ENCODE measurements at places on chromosomes 1 and 21.

GRCh38 chr1:218281285-218281684 is 3.8 kb upstream of the RRP15 start:
- DNase-seq: no peak

DNA sequence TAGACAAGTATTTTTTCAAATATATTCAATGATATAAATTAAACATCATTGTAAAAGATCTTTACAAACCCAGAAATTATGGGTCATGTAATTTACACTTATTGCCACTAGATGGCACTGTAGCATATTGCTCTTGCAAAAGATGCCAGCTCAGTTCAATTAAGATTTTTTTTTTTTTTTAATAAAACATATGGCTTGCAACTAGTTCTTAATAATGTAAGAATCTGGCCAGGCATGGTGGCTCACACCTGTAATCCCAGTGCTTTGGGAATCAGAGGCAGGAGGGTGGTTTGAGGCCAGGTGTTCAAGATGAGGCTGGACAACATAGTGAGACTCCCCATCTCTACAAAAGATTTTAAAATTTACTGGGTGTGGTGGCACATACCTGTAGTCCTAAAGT is 49.4 kb upstream of the DESI2 start:
- DNase-seq: peak; percentile 32

DNA sequence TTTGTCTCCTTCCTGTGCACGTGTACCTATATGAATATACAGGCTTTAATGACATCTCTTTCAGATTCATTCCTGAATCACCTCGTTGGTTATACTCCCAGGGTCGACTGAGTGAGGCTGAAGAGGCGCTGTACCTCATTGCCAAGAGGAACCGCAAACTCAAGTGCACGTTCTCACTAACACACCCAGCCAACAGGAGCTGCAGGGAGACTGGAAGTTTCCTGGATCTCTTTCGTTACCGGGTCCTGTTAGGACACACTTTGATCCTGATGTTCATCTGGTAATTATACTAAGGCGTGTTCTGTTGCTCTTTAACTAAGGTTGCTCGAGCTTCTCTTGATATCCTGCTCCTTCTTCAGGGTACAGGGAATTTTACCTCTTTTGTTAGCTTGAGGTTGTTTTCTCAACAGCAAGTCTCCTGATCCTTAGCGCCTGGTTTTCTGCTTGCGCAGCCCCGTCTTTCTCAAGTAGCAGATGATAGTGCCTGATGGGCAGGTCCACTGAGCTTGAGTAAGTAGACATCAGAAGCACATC is 55.1 kb downstream of the SLC22A15 start:
- no peak for DNase-seq

- DNase-seq: peak; percentile 73
Measured at GRCh38 chr1:110203021-110203661, 7.0 kb upstream of the KCNC4 start.

DNA sequence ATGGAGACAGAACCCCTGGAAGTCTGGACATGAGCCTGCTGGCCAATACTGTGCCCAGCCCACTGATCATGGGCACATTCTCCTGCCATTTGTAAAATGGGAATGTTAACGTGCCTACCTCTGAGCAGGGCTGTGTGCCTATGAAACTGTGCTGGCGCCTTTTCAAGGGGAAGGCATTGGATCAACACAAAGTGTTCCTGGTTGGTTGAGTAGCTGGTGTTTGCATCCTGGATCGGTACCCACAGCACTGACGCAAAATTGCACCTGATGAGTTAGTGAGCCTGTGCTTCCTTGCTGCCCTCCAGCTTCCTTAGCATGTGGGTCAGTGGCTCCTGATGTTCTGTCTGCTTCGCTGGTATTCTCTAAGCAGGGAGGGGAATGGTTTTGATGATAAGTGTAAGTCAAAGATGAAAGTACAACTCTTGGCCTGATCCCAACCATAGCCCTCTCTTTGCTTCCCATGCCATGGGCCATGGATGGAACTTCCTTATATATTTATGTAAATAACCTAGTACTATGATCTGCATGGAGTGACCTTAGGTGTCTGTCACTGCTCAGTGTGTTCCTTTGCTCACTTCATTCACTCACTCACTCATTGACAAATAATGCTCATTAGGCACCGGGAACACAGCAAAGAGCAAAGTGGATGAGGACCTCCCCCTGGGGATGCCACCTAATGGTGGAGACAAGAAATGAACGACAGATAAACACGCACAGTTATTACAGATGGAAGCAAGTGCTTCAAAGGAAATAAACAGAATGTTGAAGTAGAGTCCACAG is 22.7 kb downstream of the MAB21L3 start:
- no peak for DNase-seq

- no peak for DNase-seq
Measured at GRCh38 chr1:10155087-10155712, 55.2 kb upstream of the KIF1B start.

- no peak for DNase-seq
Measured at GRCh38 chr1:199182186-199182843, 543.5 kb downstream of the PTPRC start.

- DNase-seq: no peak
Measured at GRCh38 chr1:22531251-22531650, 32.0 kb upstream of the EPHA8 start.

DNA sequence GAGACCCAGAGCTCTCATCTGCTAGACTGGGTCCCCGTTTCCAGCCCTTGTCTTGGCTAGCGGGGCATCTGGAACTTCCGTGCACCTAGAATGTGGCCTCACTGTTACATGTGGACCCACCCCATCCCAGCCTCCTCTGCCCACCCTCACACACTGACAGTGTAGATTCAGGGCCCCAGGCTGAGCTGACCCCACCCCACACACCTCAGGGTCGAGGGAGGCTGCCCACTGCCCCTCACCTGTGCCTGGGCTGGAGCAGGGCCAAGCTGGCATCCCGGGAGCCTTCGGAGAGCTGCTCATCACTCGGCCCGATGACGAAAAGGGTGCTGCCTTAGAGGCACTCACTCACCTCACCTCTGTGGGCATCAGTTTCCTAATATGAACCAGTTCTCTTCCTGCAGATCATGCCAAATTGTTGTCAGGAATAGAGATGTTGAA is 11.1 kb downstream of the ACOT11 start:
- peak; percentile 3 for DNase-seq

DNA sequence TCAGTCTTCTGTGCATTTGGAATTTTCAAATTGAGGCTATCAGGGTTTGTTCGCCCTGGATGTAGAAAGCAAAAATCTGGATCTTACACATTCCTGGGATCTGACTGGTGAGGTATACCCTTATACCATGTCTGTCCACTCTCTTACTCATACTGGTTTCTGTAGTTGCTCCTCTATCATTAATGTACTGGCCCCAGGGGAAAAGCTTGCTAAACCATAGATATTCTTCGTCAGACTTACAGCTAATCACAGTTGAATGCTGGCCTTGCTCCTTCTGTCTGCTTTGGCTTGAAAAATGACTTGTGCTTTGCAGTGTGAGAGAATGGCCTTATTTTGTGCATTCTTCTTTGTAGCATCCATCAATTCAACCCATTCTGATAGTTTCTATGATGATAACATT is 30.5 kb downstream of the TBCE start:
- DNase-seq: peak; percentile 87

- DNase-seq: no peak
Measured at GRCh38 chr1:74512170-74512915, at the start of gene LRRC53. TSS of gene LRRC53 (minus strand) at chr1:74512611. CDS start at chr1:74483349, 29,262 bp downstream.

- DNase-seq: no peak
Measured at GRCh38 chr1:206575894-206576737, 36.1 kb downstream of the EIF2D start.

GRCh38 chr21:45089964-45090363 is 15.6 kb downstream of the ADARB1 start:
- DNase-seq: no peak

- no peak for DNase-seq
Measured at GRCh38 chr1:227120826-227121225, 180.7 kb downstream of the COQ8A start.

- DNase-seq: peak; percentile 58
Measured at GRCh38 chr1:32068957-32069588, 3.7 kb upstream of the TMEM39B start.

- no peak for DNase-seq
Measured at GRCh38 chr1:110672753-110673108, 2.0 kb downstream of the KCNA3 start.

GRCh38 chr1:156496211-156496761 is 4.3 kb downstream of the MEF2D start:
- no peak for DNase-seq

DNA sequence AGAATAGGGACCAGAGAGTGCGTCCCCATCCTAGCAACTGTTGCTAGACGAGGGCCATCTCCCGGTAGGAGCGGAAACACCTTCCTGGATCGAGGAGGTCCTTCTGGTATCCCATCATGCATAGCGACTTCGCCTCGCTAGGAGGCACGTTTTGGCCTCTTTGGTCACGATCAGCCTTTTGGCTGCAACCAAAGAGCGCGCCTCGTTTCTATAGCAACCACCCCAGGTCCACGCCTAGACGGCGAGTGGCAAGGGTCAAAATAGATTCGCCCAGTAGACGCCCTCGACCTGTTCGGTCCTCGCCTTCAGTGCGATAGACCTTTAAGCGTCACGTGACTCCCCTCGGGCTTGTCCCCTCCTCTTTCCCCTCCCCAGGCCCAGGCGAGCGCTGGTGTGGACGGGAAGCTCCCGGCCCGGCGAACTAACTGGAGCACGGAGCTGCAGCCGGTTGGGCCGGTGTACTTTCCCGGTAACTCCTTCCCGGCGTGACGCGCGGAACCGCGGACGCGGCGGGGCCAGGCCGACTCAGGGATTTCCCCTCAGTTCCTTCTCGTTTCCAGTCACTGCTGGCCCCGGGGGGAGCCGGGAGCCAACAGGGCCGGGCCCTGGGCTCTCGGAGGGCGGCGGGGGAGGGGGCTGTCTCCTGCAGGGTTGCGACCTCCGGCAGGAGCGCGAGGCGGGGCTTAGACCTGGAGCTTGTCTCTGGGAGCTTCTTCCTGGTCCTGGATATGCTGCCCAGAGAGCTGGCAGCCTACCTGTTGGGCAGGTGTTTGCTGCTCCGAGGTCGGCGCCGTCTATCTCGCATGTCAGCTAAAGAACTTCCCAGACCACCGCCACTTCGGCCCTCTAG is at the start of gene DNAJC16:
DNAJC16 (plus strand) TSS at position 359 of the 850 bp plus-strand sequence. CDS start 2,258 bp downstream, outside the sequence.
- peak; percentile 95 for DNase-seq

DNA sequence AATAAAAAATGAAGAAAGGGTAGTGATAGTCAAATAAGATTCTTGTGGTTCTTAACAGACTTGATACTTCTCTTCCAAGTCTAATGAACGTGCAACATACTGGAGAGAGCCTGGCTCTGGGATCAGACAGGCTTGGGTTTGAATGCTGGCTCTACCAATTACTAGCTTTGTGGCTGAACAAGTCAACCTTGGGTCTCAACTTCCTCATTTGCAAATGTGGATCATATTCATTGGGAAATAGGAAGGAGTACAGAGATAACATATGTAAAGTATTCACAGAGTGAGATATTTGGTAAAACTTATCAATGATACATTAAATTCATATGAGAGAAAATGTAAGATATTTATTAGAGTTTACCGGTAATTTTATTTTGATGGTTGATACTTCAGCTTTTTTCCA is 2.0 kb downstream of the EDEM3 start:
- DNase-seq: no peak

- DNase-seq: peak; percentile 48
Measured at GRCh38 chr1:46621930-46622329, 5.3 kb upstream of the MOB3C start.

DNA sequence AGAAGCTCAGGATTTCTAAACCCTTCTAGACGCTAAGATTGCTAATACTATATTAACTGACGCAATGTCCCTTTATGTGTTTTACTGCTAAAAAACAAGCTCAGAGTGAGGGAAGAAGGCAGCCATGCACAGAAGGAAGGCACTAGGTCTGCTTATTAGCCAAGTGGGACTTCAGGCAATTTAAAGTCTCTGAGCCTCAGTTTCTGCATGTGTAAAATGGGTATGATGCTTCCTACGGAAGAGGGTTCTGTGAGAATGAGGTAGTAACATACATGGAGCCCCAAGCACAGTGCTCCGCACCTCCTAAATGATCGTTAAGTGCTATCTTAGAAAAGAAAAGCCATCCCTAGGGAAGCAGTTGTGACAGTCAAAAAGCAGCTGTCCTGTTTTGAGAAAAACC is 16.9 kb downstream of the MIS18A start:
- DNase-seq: no peak

GRCh38 chr1:197103300-197103699 is 36.2 kb upstream of the F13B start:
- no peak for DNase-seq

DNA sequence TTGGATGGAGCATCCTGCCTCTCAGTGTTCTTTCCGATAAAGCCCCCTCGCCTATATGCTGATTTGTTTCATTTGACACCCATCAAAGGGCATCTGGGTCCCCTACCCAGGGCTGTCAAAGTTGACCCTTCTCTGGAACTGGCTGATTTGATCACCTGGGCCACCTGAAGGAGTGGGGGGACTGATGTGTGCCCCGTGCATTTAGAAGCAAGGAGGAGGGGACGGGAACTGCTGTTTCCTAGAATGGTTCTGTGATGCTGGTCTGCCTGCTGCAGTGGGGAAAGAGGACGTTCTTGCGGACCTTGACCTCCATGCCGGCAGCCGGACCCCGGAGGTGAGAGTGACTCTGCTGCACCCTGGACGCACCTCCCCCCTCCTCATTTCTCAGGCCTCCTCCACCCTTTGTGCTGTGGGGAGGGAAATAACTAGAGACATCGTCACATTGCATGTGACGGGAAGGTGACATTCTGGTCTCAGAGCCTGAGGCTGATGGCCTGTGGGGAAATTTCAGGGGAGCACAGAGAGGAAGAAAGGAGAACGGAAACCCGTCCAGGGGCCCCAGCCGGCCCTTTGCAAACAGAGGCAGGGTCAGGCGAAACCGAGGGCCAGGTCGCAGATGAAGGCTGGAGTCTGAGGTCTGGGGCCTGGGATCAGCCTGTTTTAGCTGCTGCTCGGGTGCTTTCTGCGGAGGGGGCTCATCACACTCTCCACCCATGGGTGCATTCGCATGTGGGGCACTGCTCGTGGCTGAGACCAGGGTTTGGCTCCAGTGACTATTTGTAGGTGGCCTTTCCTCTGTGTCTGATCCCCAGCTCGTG is 25.7 kb downstream of the CRYAA start:
- DNase-seq: no peak

GRCh38 chr1:220028346-220028895 is 17.9 kb downstream of the EPRS1 start:
- no peak for DNase-seq

- DNase-seq: no peak
Measured at GRCh38 chr21:46122758-46123683, 25.1 kb downstream of the COL6A2 start.

DNA sequence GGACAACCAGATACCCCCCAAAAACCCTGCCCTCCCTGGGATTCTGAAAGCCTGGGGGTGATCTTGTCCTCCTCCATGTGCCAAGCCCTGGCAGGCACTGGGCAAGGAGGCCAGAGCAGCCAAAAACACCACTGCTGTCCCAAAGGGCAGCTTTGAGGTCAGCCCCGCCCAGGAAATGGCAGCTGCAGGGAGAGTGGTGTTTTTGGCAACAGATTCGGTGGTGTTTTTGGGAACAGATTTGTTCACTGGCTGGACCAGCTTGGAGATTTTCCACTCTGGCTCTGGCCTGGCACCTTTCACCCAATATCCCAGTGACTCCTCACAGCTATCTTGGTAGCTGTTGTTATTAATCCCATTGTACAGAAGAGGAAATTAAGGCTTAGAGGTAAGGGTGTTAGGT is 34.7 kb downstream of the LRP8 start:
- peak; percentile 63 for DNase-seq

Data from AG20443 (cell line).